ENCODE measurements at places on chromosomes 1 and 21.

GRCh38 chr1:7654725-7655124 lies 116.4 kb upstream of the VAMP3 start:
- DNase-seq, result no peak

- no peak for DNase-seq
Measured at GRCh38 chr1:43044572-43045361, 86.1 kb upstream of the SLC2A1 start.

DNA sequence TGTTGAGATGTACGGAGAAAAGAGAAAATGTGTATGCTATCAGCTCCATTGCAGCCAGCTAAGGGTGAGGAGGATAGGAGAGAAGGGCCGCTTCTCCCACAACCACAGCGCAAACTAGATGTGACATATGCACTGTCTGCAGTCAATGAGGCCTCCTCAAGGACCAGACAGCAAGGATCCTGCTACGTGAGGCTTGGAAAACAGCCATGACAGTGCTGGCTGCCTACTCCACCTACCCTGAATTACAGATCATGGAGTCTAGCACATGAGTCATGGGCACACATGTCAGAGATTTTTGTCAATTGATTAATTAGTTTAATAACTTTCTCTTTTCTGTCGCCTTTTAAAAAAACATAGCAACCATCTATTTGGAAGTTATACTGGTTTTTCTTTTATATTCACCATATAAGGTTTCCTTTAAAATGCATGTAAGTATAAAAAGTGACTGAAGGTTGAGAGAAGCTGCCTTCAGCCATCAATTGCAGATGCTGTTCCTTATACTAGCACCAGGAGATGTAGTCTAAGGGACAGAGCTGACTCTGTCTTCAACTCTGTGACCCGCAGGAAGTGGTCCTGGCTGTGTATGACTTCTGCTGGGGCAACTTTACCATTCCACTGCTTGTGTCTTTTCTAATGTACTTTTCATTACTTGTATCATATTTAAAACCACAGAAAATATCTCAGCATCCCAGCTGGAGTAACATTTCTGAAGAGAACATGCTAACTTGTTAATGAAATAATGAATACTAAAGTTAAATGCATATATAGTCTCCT lies 3.1 kb downstream of the VPS26C start:
- peak; percentile 36 for DNase-seq

- DNase-seq, result no peak
Measured at GRCh38 chr1:232033285-232033684, 406.7 kb downstream of the DISC1 start.

- DNase-seq, result no peak
Measured at GRCh38 chr1:246383791-246384190, 123.3 kb downstream of the SMYD3 start.

DNA sequence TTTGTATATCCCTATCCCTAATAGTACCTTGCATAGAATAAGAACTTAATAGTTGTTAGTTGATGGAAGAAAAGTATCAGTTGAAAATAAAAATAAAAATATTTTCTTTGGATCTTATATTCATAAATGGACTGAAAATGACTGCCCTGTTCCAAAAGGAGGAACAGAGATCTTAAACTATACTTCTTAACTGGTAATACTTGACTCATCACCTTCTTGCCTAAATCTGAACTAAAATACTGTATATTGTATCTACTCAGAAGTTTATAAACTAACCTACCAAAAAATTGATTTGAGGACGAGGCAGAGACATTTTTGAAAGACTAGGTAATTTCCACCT lies 178.8 kb downstream of the SYT2 start:
- no peak for DNase-seq

- no peak for DNase-seq
Measured at GRCh38 chr1:204571128-204571527, 54.9 kb downstream of the MDM4 start.

GRCh38 chr1:68121536-68121935 lies 71.1 kb upstream of the DIRAS3 start:
- peak; percentile 82 for DNase-seq

DNA sequence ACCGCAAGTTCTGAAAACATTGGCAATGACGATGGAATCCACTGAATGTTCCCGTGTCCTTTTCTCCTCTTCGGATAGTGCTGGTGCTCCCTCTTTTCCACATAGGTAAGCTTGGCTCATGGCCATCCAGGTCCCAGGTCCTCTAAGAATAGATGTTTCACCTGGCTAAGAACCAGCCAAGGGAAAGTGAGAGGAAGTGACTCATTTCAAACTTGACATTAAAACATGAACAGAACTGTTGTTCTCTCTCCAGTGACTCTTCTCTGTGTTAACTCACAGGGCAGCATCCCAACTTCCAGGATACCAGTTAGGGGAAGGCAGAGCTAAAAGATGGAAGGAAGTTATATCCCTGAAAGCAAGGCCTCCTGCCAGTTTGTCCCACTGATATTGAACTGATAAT lies 493.8 kb upstream of the CHRM3 start:
- DNase-seq, result no peak

DNA sequence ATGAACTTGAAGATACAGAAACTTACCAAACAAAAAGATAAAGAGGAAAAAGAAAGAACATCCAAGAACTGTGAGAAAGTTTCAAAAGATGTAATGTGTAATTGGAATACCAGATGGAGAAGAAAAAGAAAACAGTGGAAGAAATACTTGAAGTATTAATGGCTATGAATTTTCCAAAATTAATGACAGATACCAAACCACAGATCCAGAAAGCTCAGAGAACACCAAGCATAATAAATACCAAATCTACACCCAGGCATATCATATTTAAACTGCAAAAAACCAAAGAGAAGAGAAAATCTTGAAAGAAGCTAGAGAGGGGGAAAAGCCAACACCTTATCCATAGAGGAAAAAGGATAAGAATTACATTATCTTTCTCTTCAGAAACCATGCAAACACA lies 136.4 kb downstream of the CLIC6 start:
- DNase-seq, result no peak

GRCh38 chr21:35370071-35370470 lies 321.0 kb upstream of the RUNX1 start:
- no peak for DNase-seq

GRCh38 chr1:230414102-230414501 lies 12.0 kb downstream of the PGBD5 start:
- no peak for DNase-seq

DNA sequence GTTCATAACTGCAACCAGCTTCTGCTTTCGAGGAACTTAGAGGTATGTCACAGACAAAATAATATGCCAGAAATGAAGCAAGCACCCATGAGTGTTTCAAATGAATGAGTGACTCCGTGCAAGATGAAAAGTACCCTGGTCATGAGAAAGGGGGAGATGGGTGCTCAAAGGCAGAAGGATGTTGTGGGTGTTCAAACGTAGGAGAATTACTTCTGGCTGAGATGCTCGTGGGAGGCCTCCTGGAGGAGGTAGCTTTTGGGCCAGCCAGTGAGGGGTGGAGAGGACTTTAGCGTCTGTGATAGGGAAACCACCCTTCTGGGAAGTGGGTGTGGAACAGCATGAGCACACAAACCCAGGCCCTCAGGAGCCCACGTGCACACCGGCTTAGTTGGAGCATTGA lies 113.8 kb downstream of the SYF2 start:
- DNase-seq, result no peak

- no peak for DNase-seq
Measured at GRCh38 chr1:32755810-32756159, 53.2 kb upstream of the SYNC start.

GRCh38 chr1:41752514-41753170 lies 166.1 kb downstream of the HIVEP3 start:
- no peak for DNase-seq

GRCh38 chr1:21449906-21450305 lies 10.0 kb downstream of the NBPF3 start:
- peak; percentile 49 for DNase-seq

DNA sequence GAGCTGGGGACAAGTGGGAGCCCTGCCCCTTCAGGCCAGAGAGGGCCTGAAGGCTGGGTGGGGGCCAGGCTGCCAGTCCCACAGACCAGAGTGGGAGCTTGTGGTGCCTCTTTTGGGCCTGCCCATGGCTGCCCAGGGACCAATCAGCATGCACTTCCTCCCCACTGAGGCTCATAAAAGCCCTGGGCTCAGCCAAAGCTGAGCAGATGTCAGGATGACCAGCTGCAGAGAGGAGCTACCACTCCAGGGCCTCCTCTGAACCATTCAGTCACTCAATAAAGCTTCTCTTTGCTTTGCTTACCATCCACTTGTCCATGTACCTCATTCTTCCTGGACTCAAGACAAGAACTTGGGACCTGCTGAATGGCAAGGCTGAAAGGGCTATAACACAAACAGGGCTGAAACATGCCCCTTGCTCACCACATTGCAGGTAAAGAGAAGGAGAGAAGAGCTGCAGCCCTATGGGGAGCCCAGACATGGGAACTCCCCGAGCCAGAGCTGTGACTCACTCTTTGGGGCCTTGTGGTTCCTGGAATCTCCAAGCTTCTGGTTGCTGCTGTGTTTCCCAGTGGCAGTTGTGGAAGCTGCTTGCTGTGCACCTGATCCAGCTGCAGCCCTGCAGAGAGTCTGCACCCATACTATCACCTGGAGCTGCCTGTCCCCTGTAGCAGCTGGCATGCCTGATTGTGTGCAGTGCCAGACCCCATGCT lies 82.0 kb downstream of the OLFML3 start:
- DNase-seq, result peak; percentile 7

DNA sequence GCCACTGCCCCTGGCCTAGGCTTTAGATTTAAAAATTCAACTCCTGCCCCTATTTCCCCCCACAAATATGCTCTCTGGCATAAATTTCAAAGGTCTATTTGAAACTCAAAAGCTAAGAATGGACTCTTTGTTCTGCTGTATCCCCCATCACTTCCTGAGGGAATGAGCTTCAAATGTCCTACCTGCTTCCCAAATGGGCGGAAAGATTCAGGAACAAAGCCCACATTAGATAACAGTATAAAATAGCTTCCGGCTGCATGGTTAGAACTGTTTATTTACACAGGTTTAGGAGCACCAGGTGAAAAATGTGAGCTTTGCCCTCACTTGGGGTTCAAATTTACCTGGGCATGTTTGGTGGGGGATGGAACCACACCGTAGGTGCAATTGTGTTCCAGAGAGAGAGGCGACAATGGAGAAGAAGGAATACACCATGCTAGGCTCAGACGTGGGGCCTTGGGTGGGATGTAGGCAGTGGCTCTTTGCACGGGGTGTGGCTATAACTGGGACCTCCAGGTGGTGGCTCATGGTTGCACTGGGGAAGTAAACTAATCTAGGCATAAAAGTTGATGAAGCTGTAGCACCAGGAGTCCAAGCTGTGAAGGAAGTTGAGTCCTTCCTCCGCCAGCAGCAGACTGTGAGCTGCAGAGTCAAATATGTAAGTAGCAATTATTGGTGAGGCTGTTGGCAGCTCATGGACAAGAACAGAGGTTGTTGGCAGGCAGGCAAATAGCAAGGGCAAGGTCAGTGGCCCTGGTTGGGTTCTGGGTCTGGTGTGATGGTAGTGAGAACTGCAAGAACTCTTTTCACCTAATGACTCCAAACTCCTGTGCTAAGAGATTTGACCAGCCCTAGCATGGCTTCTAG lies 41.5 kb upstream of the SRSF10 start:
- DNase-seq, result peak; percentile 45

DNA sequence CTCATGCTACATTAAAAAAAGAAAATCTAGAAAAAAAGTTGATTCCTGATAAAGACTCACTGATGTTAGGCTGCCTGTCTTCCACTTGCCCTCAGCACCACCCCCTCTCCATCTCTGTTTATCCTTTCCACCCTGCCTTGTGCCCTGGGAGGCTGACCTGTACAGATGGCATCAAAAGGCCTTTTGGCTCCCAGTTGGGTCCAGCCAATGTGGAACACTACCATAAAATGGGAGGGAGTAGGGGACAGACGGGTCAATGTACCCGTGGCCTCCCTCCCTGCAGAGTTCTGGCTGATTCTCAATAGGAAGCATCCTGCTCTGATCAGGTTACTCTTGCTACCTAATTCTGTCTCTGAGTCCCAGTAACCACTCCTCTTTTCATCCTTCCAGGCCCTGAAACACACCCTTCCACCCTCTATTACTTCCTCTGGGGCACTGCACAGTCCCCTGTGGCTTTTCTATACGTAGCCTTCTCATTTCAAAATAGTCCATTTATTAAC lies 300.0 kb downstream of the HHIPL2 start:
- no peak for DNase-seq

DNA sequence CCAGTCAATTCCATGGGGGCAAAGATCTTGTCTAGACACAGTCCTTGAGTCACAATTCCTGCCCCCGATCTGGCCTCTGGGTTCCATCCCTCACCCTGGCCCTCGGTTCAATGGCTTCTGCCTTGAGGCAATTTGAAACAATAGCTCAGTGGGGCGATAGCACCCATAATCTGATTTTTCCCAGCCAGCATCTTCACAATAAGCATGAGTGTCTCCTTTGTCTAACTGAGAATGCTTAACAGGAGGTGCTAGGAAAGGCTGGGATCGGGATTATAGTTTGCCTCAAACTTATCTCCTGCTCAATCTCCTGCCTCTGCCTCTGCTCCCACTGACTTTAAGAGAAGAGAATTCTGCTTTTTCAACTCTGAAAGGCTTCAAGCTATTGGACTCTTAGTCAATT lies 293.9 kb upstream of the PROX1 start:
- DNase-seq, result no peak

DNA sequence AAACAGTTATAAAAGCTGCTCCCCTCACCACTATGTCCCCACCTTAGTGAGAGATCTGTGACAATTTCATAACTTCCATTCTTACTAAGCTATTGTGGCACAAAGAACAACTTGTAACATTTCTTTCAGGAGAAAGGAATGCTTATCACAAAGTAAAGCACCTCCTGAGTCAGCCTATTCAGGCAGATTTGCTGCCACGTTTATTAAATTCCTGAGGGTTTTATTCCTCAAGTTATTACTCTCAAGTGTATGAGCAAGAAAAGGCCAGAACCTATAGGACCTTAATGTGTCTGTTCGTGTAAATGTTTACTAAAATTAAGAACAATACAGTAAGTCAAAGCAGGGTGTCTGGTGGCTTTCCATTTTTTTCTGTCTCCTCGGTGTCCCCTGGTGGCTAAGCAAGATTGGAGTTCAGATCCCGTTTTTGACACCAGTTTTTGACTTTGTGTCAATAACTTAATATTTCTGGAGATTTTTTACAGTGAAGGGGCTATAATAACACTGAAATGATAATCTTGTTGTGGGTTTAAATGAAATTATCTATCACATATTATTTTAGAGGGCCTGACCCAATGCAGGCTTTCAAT lies 1539.6 kb downstream of the BRINP3 start:
- no peak for DNase-seq

- DNase-seq, result peak; percentile 76
Measured at GRCh38 chr1:228837817-228838716, 102.8 kb downstream of the RHOU start.

DNA sequence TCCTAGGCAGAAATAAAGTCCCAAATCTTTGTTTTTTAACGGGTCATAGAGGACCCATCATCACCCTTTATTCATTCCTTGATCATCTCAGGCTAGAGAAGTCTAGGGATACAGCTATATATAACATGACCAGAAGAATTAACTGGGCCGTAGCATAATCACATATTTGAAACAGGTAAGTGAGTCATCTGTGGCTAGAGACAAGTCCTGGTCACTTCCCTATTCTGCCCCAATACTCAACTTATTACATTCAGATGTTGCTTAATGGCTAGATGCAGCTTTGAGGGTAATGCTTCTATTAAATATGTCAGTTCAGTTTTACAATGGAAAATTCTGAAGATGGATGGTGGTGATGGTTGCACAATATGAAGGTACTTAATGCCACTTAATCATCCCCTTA lies 47.0 kb downstream of the EXO1 start:
- DNase-seq, result no peak

GRCh38 chr1:39625009-39625408 lies 14.4 kb downstream of the HEYL start:
- DNase-seq, result no peak
